ENCODE measurements at places on chromosomes 11 and 22.

DNA sequence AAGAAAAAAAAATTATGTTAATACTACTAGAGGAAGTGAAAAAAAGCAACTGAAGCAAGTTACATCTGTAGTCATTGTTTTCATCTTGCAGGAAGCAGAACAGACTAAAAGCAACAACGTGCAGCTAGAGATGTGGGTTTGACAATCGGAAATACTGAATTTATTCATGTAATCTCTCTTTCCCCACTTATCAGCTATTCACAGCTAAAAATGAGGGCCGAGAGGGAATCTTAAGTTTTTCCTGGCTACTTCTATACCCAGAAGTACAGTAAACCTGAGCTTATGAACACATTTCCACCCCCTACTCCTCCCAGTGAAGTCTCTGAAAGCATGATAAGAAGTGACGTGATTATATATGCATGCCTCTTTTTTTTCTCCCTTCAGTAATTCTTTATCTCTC lies 116.5 kb downstream of the SPON1 start:
- no peak for DNase-seq

DNA sequence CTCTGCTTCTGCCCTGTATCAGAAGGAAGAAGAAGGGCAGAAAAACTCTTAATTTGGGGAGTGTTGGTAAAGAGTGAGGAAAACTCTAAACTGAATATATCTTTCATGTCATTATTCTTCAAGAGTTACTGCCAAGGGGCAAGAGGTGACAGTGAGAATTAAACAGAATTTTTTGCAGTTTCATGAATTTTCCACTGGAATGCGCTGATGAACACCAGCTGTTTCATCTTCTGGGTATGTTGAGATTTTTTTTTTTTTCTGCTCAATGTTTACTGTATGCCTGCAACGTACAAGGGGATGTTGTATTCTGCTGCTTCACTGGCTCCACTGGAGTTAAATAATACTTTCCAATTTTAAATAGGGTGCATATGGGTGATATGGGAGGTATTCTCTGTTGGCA lies 117.8 kb downstream of the FAM76B start:
- DNase-seq = no peak

DNA sequence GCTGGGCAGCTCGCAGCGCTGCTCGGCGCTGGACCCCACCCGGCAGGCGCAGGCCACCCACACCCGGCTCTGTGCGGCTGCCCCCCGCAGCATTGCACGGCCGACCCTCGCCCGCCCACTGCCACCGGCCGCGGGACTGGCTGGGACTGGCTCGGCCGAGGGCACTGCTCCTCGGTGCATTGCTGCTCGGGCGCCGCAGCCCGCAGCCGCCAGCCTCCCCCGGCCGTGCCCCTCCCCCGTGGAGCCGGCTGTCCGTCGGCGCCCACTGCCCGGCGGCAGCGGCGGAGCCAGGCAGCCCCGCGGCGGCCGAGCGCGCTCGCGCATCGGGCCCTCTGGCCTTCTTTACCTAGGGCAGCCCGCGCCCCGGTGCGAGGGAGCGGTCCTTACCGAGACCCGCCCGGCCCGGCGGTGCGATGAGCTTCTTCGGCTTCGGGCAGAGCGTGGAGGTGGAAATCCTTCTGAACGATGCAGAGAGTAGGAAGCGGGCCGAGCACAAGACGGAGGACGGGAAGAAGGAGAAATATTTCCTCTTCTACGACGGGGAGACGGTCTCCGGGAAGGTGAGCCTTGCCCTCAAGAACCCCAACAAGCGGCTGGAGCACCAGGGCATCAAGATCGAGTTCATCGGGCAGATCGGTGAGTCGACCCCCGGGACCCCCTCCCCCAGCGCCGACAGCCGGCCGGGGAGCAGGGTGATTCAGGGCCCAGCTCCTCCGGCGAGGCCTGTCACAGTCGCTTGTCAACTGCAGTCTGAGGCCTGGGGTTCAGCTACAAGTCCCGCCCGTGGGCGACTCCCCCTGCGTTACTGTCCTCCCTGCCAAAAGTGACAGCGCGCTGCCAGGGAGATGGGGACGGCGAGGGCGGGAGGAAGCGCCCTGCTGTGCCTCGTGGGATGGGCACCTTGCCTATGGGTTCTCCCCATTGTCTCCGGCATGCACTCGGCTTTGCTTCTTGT lies 516 bp downstream of the VPS26B start:
- peak; percentile 51 for DNase-seq

- DNase-seq = no peak
Measured at GRCh38 chr11:80432057-80432456, 991.2 kb upstream of the TENM4 start.

GRCh38 chr11:6602096-6602940 lies 1.1 kb downstream of the RRP8 start:
- no peak for DNase-seq

- DNase-seq = no peak
Measured at GRCh38 chr11:75823946-75824345, 8.9 kb downstream of the UVRAG start.

GRCh38 chr11:117194267-117194666 lies 4.9 kb upstream of the TAGLN start:
- no peak for DNase-seq

DNA sequence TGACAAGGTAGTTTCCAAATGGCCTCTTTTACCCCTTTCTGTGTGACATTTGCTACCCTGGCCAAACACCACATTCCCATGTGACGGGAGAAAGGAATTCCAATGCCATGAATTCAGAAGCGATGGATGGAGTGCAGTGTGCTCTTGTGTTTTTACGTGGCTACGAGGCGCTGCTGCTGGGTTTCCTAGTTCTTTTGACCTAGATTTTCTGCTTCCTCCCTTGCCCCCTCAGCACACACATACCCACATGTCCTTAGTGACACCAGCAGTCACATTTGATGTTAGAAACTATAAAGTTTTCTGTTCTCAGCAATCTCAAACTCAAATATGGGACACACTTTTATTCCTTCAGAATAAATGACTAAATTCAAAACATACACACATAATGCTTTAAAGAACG lies 7.8 kb upstream of the TMA7B start:
- DNase-seq = no peak

GRCh38 chr11:129704831-129705230 lies 110.8 kb upstream of the TMEM45B start:
- no peak for DNase-seq

GRCh38 chr22:28394513-28395110 lies 285.0 kb downstream of the TTC28 start:
- DNase-seq = no peak

DNA sequence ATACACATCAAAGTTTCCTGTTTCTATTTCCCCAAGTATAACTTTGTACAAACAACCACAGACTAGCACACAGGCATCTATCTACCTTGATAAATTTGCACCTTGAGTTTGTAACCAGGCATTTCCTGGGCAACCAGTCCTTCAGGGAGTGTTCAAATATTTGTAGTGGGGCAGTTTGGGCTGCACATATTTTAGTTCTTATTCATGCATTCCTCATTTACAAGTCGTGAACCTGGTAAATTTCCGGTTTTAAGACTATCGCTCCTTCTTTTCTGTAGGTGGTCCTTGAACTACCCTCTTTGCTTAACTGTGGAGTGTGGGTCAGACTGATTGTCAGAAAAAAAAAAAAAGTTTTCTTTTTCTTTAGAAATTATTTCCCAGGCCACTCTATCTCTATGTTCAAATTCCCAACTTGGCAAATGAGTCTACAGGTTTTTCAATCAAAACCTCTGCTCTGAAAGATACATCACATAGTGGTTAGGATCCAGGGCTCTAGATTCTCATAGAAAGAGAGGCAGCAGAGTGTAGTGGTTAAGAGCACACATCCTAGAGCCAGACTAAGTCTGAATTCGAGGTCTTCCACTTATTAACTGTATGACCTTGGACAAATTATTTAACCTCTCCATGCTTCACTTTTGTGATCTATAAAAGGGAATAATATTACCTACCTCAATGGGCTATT lies 201.5 kb downstream of the SOX6 start:
- no peak for DNase-seq

- no peak for DNase-seq
Measured at GRCh38 chr11:119336744-119337469, 2.6 kb downstream of the RNF26 start.

GRCh38 chr11:11577932-11578911 lies 43.6 kb downstream of the GALNT18 start:
- DNase-seq = no peak

- DNase-seq = no peak
Measured at GRCh38 chr11:15730263-15730994, 615.7 kb downstream of the INSC start.

- no peak for DNase-seq
Measured at GRCh38 chr11:15349413-15349812, 234.7 kb downstream of the INSC start.

DNA sequence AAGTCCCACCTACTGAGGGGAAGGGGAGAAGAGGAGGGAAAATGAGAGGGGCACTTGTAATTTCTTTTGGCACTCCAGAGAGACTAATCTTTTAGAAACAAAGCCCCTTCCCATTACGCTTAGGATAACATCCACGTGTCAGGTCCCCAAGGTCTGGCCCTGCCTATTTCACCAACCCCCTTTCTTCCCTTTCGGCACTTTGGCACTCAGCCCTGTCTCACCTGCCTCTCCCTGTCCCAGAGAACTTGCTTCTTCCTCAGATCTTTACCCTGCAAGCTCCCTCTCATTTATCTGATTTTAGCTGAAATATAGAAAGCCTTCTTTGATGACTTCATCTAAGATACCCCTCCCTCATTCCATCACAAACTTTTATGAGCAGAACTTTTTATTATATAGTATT lies 55.5 kb downstream of the RASSF10 start:
- DNase-seq = no peak

- no peak for DNase-seq
Measured at GRCh38 chr11:9692691-9693090, 28.8 kb downstream of the SWAP70 start.

GRCh38 chr11:68893282-68893681 lies 10.3 kb downstream of the MRPL21 start:
- no peak for DNase-seq

DNA sequence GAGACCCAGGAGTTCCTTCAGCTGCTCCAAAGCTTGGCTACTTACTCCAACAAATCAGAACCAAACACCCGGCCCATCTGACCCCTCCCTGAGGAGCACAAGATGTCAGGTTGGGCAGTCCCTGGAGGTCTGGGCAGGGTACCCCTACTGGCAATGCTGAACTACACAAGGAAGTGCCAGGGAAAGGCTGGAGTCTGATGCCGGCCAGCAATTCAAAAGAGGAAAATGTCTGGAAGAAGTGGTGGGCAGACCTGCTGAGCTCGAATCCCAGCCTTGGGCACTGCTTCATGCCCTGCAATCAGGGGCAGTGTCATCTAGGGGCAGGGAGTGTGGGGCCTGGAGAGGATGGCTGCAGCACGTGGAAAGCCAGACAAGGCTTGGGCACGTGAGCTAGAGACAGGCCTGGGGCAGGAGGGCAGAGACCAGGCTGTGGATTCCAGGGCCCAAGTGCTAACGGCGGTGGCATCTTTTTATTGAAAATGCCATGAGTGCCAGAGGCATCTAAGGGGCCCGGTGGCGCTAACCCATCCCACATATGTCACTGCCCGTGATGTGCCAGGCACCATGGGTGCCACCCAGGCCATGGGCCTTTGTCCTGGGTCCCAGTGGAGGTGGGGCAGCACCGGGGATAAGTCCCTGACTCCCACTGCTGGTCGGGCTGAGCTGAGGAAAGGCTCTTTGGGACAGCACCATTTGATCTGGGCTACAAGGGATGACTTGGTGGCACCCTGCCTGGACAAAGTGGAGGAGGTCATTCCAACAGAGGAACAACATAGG lies 97.9 kb upstream of the PITPNB start:
- no peak for DNase-seq

GRCh38 chr11:72950685-72951084 lies 136.5 kb downstream of the ATG16L2 start:
- no peak for DNase-seq

GRCh38 chr22:50185375-50186087 lies at the start of gene TRABD:
Gene TRABD (plus strand): TSS chr22:50185913. CDS start chr22:50193061, 7,148 bp downstream.
- peak; percentile 91 for DNase-seq

DNA sequence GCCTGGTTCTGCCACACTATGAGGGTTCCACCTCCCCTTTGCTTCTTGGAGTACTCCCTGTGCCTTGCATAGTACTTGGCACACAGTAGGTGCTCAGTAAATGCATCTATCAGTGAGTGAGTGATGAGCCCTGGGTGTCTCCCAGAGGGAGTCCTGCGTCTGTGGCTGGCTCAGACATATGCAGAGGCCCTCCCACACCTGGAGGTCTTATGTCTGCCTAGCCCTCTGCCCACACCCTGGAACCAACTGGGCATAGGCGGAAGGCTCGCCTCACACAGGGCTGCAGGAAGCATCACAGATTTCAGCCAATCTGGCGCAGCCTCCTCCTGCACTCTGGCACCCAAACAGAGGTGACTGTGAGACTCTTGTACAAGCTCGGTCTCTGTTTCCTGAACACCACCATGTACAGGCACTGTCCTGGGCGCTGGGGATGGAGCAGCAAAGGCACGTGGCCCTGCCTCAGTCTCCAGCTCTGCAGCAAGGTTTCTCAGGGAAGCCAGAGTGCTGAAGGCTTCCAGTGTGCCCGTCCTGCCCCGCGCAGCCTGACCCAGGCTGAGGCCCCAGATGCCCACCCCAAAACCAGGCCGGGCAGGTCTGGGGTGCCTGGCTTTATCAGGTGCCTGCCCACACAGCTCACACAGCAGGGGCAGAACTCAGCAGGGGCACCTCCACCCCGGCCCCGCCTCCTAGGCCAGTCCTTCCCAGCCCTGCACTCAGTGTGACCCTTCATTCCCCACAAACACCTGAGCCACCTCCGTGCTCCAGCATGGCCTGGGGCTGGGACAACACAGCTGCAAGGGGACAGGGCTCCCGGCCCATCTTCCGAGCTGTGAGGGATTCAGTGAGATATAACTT lies 26.7 kb downstream of the FLRT1 start:
- DNase-seq = no peak

- DNase-seq = no peak
Measured at GRCh38 chr11:12761029-12761428, 86.8 kb downstream of the TEAD1 start.

DNA sequence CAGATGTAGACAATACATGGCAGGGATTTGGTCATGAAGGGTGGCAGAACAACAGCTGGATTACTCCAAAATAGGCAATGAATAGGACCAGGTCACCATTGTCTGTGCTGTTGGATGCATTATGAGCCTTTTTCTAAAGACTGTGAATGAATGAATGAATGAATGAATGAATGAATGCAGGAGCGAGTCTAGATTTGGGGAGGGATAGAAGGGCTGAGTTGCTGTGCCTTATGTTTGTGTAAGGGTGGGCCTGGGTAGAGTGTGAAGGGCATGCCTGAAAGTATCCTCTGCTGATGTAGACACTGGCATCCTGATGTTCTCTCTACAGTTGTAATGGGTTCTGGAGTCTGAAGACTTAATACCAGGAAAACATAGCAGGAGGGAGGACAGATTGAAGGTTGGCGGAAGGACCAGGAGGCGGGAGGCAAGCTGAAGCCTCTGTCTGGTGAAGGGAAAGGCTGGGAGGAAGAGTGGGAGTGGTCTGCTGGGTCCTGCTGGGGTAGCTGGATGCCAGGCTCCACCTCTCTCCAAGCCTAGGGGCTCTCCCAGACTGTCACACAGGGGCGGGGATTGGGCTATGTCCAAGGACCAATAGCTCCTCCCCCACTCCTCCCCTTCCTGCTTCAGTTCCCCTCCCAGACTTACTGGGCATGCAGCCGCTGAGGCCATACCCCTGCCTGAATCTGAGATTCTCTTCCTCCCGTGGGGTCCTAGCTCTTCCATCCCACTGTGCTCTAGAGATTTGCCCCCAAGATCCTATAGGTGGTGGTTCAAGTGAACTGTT lies 4.8 kb downstream of the TRIM3 start:
- DNase-seq = peak; percentile 70
